Activated CD8-positive, alpha-beta memory T cell treated with anti-CD3 and anti-CD28 coated beads, Interleukin-2, amount 50 U/mL, for 48 hours (primary cell): ENCODE measurements at places on chromosomes 7 and 10.

DNA sequence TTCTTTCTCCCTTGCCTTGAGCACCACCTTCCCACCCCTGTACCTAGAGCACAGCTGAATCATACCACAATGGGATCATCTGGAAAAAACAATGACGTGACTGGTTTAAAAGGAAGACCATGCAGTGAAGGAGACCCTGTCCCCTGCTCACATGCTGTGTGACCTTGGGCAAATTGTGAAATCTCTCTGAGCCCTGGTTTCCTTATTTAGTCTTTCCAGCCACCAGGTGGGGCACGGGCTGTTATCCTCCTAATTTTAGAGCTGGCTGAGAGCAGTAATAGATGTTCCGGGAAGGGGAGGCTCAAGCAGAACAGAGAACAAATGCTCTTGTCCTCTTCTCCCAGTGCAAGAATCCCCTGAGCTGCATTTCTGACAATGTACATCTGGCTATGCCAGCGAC is 198.3 kb downstream of the RPS24 start:
- no peak for DNase-seq

DNA sequence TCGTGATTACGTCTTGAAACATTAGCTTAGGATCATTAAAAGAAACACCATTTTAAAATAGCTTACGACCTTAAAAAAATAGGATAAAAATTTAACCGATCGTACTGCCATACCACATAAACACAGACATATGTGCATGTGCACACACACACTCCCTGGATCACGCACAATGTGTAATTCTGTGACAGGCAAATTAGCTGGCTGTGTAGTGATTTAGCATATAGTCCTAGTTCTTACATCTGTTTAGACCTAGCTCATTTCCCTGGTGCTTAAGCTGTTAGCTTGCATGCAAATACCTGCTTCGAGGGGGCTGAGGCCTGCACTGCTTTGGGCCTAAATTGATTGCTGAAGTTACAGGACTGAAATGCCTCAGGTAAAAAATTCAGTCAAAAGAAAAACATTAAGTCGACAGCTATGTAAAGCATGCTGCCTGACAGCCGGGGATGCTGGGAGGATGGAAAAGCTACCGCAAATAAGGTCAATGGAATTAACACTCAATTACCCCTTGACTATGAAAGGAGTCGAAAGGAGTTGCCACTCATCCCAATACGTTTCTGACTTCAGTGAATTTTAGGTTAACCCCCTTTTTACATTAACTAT is 267.1 kb upstream of the FZD8 start:
- no peak for DNase-seq

DNA sequence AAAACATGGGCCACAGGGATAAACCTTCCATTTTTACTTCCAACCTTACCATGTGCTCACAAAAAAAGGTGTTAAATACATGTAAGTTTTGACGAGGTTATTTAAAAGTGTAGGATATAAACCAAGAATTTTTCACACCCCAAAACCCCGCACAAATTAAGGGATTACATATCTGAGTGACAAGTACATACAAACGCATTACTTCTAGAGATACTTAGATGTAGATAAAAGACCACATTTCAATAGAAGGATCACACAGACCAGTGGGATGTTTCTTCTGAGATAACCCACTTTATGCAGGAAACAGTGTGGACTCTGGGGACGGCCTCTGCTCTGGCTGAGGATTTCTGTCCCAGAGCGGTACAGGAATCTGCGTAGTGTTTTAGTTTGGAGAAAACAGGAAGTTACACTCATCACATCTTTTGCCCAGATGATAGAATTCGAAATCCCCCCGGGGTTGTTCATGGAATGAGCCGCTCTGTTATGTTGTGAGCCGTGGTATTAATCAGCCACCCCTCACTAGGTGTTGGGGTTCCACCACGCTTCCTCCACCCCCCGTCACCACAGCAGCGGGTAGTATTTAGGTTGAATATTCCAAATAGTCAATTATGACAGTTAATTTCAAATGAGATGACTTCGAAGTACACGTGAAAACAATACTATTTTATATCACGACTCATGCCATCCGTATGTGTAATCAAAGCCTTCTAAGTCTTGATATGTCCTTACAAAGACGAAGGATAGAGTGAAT is 1.3 kb upstream of the CUL1 start:
- DNase-seq: peak; percentile 77

DNA sequence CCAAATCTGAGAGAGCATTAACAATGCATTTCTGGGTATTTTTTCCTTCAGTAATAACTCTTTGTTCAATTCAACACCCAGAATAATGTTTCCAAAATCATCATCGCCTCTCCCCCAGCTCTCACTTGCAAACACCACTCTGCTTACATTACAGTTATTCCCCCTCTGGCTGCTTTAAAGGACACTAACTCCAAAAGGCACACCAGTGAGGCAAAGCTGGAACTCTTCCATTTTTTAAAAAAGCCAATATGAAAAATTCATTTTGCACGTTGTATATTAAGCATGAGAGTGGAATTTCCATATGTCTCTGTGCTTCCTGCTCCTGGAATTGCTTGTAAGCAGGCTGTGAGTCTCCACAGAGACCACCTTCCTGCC is 91.3 kb upstream of the C1QL3 start:
- no peak for DNase-seq

DNA sequence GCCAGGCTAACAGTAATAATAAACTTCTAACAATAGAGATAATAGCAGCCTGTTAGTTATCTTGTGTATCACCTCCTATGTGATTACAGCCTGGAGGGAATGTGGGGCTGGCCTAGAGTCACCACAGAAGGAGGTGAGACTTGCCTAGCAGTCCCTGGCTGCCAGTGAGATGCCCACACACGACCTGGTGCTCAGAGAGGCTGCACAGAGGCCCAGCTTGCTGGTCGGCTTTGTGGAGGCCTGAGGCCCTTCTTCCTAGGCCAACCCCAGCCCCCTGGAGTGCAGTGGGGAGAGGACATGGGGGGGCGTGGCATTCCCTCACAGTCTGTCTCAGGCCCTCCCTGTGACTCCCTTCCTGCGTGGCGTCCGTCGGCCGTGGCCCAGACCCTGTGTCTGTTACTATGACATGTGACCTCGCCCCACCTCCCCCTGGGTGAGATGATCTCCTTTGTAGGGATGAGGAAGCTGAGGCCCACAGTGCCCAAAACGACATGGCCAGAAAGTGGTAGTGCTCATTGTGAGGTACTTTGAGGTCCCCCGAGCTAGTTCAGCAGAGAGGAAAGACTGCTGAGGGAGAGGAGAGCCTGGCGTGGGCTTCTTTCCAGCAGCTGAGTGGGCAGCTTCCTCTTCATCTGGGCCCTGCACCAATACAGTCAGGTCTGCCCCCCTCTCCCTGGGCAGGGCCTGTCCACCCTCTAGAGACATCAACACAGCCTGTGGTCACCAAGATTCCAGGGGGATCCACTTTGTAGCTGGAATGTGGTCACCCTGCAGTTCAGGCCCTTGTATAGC is 29.7 kb downstream of the UNC5B start:
- DNase-seq: no peak

DNA sequence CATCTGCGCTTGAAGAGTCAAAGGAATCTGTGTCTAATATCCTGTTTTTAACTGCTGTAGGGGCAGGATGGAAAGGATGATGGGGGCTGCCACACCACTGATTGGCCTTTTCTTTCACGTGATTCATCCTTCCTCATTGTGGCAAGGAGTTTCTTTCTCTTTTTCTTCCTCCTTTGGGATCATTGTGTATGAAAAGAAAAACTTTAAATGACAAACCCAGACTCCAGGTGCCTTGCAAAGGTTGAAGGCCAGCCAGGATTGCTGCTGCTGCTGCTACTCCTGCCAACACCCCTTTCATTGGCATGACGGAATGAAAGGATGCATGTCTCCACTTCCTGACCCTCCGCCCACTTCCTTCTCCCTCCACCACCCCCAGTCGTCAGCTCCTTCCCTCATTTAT is 6.5 kb upstream of the OIT3 start:
- no peak for DNase-seq

- no peak for DNase-seq
Observed at GRCh38 chr7:41870461-41871138, 167.7 kb upstream of the INHBA start.
